ENCODE measurements at places on chromosomes 7 and 10. TPM values are rescaled to one million over a fixed set of nuclear protein-coding genes. Genes with fewer than 3 reads are reported as not detected.

FAM185A gene
- 7.4 TPM for total RNA-seq

HGF gene
- total RNA-seq = not detected

FGF8 gene
- 0.09 TPM for total RNA-seq

NACAD gene
- 0.16 TPM for total RNA-seq

OR13A1 gene
- not detected for total RNA-seq

NUPR2 gene
- not detected for total RNA-seq

SH2D4B gene
- not detected for total RNA-seq

NPTX2 gene
- not detected for total RNA-seq

UCN3 gene
- total RNA-seq = not detected

SPDYE16 gene
- not detected for total RNA-seq

CDNF gene
- 2.4 TPM for total RNA-seq

SPDYE8 gene
- total RNA-seq = not detected

BTBD16 gene
- total RNA-seq = 0.52 TPM

HYAL4 gene
- 0.08 TPM for total RNA-seq

SFMBT2 gene
- total RNA-seq = 12.2 TPM

GPNMB gene
- total RNA-seq = 2.0 TPM

PRSS37 gene
- total RNA-seq = not detected

AGBL3 gene
- 1.1 TPM for total RNA-seq

PVRIG gene
- not detected for total RNA-seq

IQUB gene
- not detected for total RNA-seq

CUTC gene
- total RNA-seq = 35.8 TPM

SPDYE1 gene
- total RNA-seq = not detected

WDFY4 gene
- total RNA-seq = not detected

TAS2R3 gene
- total RNA-seq = not detected

BUB3 gene
- 206 TPM for total RNA-seq

TMEM229A gene
- total RNA-seq = not detected

All from A549 treated with CpdA at 1 μM for 4 hours (cell line).